Erythroblast (primary cell): ENCODE measurements at places on chromosomes 16 and 17.

- no peak for DNase-seq
These were observed 222.4 kb upstream of the AXIN2 start for GRCh38 chr17:65783845-65784334.

- peak; percentile 90 for DNase-seq
These were observed 457 bp downstream of the CHTF8 start for GRCh38 chr16:69131839-69132423.

- no peak for DNase-seq
These were observed 863 bp upstream of the UTS2R start for GRCh38 chr17:82370471-82371332.

- DNase-seq: no peak
These were observed 7.8 kb upstream of the MAPK7 start for GRCh38 chr17:19370493-19370960.

DNA sequence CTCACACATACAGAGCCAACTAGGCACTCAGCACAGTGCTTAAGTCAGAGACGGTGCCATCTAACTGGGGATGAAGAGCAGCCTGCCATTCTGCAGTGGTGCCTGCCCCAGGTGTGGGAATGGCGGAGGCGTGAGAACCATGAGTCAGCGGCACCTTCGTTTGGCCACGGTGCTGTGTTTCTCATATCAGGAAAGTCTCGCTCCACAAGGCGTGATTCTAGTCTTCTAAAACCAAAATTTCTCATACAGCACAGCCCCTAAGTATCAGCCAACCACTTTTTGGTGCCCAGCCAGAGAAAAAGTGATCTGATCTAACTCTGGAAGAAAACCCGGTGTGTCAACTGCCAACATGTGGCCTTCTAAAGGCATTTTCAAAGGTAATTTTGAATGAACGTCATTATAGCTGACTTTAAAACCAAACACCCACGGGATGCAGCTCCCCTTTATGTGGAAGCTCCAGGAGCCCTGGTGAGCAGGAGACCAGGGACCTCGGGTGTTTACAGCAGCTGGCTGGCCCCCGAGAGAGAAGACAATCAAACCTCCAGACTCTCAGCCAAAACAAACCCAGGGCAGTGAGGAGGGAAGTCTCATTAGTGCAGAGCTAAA is 54.6 kb downstream of the ABCC12 start:
- DNase-seq: no peak

DNA sequence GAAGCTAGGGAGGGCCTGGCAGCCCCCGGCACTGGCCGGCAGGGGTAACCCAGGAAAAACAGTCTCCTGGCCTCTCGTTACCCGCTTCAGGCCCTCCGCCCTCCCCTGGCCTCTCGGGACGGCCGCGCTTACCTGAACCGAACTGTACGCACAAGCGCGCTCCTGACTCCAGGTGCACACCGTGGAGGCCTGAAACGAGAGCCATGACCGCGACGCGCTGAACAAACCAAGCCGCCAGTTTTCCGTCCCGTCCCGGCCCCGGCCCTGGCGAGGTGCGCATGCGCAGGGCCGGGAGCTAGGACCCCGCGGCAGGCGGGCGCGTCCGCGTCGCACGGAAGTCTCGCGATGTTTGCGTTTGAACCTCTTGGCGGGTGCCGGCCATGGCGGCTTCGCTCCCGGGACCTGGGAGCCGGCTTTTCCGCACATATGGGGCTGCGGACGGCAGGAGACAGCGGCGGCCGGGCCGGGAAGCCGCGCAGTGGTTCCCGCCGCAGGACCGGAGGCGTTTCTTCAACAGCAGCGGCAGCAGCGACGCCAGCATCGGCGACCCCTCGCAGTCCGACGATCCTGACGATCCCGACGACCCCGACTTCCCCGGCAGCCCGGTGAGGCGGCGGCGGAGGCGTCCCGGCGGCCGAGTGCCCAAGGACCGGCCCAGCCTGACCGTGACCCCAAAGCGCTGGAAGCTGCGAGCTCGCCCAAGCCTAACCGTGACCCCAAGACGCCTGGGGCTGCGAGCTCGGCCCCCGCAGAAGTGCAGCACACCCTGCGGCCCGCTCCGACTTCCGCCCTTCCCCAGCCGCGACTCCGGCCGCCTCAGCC is at the start of gene HASPIN:
HASPIN (plus strand) TSS at position 348 of the 822 bp plus-strand sequence; CDS start at position 381, 33 bp downstream.
- DNase-seq: peak; percentile 98

DNA sequence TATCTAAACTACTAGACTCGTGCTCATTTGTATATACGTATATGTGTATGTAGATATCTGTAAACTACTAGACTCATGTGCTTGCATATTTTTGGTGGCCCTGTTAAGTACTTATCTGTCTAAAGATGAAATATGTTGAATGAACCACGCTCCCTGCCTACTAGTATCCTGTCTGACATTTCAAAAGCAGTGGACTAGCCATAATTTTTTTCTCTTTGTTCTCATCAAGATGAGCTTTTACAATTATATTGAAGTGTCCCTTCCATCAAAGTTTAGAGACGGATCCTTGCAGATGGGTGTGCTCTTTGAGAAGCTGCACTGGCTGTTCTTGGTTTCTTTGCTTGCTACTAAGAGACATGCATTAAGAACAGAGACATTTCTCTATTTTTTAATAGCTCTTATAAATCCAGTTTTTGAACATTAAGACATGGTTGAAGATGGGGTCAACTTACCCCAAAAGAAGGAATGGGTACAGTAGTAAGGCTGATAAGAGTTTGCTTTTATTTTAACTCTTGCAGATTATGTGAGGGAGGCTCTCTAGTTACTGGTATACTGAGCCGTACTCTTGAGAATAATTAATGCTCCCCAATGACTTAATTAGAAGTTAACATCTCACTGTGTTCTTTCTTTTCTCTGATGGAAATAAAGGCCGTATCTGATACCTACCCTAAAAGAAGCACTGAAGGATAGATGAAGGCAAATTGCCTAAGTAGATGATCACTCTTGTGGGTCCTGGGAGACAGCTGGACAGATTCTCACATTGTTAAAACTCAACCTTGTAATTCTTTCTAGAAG is 3.4 kb downstream of the CNTNAP4 start:
- no peak for DNase-seq

DNA sequence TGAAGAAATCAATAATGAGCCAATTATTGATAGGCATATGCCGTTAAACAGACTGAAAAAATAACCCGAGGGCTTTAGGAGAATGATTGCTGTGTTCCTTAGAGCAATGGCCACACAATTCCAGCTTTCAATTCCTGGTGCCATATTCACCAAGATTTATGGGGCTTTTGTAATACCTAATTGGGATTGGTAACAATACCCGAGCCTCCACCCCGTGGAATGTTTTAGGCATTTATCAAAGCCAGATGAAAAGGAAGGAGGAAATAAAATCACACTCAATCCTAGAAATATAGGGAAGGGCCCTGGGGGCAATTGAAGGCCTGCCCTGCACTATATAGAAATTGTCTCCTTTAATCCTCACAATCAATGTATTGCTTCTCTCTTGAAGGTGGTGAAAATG is 42.1 kb upstream of the MLYCD start:
- no peak for DNase-seq

- no peak for DNase-seq
These were observed 134.3 kb downstream of the TMEM132E start for GRCh38 chr17:34713687-34714086.

- no peak for DNase-seq
These were observed 19.0 kb downstream of the CBFA2T3 start for GRCh38 chr16:88957887-88958577.

DNA sequence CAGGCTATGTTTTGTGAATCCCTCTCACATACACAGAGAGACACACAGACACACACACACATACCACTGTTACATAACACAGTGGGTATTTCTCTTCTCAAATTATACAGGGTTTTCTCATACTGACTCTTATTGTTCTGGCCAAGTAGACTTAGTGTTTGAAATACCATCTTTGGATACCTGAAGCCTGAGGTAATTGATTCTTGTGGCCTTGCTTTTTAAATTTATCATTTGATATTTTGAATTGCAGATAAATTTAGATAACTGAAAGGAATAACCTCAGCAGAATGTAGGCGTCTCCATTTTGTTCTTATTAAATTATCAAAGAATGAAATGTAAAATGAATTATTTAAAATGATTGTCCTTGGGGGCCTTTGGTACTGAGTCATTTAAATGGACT is 223.8 kb downstream of the LGALS9B start:
- no peak for DNase-seq

GRCh38 chr17:66635386-66636045 is 199.4 kb upstream of the CACNG5 start:
- no peak for DNase-seq

DNA sequence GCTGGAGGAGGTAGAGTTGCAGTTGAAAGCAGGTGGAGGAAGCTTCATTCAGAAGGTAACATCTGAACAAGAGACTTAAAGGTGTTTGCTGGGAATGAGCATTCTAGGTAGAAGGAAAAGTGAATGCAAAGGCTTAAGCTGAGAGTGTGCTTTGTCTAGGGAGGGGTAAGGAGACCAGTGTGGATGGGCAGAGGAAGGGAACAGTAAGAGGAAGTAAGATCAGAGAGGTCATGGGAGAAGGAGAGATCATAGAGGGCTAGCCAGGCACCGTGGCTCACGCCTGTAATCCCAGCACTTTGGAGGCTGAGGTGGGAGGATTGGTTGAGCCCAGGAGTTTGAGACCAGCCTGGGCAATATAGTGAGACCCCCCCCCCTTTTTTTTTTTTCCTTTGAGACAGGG is 3.3 kb downstream of the STX4 start:
- no peak for DNase-seq

- DNase-seq: no peak
These were observed 195.8 kb downstream of the KCNJ2 start for GRCh38 chr17:70365091-70365583.

DNA sequence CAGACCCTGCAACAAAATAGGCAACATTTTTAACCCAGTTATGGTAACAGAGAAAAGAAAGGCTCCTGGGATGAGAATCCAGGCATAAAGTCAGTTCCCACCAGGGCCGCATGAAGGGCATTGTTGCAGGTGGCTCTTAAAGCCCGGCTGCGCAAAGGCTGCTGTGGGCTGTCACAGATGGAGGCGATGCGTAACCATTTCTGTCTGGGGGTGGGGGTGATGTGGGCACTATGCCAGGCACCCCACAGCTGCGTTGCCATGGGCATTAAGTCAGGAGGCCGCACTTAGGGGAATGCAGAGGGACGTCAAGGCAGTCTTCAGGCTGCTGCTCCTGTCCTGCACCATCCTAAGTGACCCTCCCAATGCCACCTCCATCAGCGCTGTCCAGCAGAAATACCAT is 228.4 kb downstream of the CPPED1 start:
- DNase-seq: no peak

DNA sequence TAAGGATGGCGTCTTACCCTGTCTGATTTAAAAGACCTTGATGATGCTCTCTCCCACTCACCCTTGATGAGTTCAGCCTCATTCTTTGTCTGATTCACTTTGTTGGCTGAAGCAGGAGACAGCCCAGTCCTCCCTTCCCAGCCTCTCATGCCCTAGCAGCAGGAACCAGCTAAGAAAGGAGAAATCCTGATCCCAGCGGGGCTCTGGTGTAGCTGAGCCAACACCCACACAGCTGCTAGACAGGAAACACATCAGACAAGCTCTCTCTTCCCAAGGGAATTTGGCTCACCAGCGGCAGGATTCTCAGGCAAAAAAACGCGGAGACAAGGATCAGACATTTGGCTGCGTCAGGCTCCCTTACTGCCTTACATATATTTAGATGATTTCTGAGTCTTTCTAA is 211.5 kb downstream of the CDH11 start:
- DNase-seq: no peak

DNA sequence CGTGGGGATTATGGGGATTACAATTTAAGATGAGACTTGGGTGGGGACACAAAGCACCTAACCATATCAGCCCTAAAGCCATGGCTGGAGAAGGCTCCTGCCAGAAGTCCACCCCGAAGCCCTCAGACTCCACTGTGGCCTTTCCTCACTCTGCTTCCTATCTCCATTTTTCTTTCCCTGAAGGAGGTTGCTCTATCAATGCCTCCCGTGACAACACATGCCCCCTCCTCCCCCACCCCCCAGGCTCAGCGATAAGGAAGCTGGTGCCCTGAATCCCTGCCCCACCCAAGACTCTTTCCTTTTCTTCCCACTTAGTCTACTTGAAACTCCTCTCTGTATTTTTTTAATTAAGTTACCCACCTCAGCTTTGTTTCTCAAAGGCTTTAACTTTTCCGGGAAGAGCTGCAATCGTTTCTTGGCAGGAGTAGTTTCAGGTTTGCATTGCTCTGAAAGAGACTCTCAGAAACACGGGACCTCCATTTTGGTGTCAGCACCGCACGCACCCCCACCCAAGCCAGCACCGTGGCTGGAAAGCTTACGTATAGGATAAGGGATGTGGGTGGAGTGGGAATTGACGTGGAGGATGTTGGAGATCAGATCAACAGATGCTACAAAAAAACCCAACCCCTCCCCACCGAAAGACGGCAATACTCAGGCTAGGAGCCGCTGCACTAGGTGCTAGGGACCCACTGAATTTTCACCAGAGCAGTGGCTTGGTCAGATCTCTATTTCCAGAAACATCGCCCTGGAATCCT is 15.2 kb upstream of the CA4 start:
- peak; percentile 58 for DNase-seq

DNA sequence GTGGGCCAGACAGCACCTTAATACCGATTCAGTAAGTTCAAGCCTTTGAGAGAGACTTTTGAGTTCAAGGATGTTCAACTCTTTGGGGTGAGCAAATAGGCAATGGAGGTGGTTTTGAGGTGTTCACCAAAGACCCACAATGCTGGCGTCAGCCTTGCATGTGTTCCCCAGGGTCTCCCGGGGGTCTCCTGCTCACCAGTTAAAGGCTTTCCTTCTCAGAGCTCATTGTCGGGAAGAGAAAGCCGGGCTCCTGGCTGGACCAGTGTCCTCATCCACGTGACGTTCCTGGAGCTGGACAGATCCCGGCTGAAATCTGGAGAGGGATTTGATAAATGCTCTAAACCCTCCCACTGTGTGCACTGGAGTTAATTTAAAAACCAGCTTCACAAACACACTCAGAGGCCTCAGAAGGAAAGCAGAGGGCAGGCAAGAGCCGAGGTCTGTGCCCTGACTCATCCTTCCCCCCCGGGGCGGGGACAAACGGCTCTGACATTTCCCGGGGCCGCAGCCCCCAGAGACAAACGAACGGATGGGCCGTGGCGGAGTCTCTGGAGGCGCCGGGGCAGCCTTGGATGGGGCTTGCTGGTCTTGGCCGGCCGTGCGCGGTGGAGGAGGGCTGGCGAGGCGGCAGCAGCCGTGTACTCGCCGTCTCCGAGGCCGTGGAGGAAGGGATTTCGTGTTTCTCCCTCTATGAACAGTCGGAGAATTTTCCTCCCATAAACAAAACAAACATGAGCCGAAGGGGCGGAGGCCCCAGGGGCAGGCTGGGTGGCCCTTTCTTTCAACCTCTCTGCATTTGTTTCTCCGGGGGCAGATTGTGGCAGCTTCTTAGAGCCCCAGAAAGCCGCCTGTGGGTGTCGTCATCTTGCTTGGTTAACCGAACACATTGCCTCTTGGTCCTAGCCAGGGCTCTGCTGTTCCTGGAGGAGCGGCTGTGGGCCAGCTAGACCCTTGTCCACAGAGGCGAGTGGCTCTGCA is 94.2 kb downstream of the NTN1 start:
- no peak for DNase-seq

DNA sequence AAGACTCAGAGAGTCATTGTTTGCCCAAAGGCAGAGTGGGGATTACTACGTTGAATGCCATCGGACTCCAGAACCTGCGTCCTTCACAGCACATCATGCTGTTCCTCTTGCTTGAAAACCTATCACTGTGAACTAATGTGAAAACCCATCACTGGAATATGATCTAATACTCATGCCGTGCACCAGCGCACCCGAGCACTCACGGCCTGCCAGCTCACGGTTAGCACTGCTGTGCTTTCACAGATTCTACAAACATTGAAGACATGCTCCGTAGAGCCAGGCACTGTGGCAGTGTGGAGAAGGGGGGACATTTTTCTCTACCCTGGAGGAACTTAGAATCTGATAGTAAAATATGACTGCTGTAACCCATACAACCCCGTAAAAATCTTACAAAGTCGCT is 350.4 kb downstream of the C16orf95 start:
- DNase-seq: no peak
